ENCODE measurements at places on chromosomes 2 and 18.
A peak's percentile ranks its signal among the peaks of the same experiment; 100 is the strongest.

DNA sequence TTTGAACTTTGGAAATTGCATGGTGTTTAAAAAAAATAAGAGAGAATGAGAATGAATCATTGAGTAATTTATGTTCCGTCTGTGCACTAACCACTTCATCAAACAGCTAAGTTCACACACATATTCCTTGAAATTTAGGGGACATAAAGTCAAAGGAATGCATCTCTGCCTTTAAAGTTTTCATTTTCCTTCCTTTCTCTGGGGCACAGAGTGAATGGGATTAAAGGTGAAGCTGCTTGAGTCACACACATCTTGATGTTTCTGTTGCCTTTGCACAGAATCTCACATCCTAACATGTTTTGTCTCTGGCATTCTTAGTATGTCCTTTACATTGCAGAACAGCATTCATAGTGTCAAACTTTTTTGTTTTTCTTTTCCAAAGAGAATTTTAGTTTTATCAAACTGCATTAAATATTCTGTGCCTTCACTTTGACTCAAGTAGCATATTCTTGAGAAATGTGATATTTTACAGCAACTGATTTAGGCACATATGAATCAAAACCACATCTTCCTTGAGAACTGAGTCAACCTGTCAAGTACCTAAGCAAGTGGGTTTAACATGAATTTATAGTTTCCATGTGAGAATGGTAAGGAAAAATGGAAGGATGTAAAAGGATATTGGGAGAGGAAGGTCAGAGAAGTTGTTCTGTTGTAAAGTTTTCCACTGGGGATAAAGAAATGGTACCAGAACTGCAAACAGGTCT is 169.1 kb upstream of the THUMPD2 start:
- no peak for DNase-seq

- no peak for DNase-seq
These were observed 64.8 kb upstream of the ALKAL2 start for GRCh38 chr2:352696-353095.

DNA sequence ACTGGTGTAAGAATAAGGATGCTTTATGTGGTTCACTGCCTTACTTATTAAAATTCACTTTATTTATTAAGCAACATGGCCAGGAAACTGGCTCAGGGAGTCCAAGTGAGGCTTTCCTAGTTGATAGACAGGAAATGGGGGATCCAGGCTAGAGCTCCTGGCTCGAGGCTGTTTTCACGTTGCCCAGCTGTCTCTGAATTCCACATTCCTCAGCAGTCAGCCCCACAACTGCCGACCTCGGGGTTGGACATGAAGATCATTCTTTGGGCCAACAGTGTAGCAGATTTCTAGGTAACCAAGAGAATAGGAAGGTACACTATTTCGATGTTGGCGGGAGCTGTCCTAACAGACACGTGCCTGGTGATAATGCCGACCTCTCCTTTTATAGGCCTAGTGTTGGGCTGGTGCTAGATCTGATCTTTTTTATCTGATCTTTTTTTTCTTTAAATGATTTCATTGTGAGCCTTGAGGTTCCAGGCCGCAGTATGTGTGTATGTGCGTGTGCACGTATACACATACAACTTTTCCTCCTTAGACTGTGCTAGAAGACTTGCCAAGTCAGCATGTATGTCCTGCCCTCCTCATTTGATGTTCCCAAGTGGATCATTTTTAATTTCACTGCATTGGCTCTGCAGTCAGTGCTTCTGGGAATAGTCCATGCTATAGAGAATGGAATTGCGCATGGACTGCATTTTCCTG is 103.5 kb downstream of the CABLES1 start:
- no peak for DNase-seq

GRCh38 chr2:234680688-234681619 is 184.1 kb upstream of the ARL4C start:
- no peak for DNase-seq

GRCh38 chr2:163593982-163594381 is 141.8 kb downstream of the FIGN start:
- no peak for DNase-seq

DNA sequence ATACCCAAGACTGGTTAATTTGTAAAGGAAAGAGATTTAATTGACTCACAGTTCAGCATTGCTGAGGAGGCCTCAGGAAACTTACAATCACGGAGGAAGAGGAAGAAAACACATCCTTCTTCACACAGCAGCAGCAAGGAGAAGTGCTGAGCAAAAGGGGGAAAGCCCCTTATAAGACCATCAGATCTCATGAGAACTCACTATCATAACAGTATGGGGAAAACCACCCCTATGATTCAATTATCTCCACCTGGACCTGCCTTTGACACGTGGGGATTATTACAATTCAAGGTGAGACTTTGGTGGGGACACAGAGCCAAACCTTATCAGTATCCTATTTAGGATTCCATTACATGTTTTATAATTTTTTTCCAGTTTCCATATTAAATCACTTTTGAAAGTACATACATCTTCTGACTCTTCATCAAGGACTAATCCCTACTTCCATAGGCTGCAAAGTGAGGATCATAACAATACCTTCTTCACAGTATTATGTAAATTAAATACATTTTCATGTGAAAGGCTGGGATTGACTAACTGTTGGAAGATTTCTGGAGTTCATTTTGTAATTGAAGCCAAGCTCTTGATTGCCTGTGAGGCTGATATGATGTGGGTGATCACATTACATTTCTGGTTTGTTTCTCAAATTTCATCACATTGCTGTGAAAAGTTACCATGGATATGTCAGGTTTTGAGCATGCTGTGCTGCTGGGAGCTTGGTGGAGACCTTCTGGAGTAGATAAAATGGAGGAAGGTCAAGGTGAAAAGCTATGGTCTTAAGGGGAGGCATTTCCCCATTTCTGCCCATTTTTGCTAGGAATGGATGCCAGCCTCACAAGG is 31.7 kb upstream of the CERS6 start:
- no peak for DNase-seq

- DNase-seq: no peak
These were observed 456.7 kb downstream of the SOX11 start for GRCh38 chr2:6148882-6149281.

GRCh38 chr2:223937535-223937934 is 7.6 kb downstream of the WDFY1 start:
- no peak for DNase-seq

GRCh38 chr2:14454202-14454601 is 178.3 kb upstream of the LRATD1 start:
- DNase-seq: no peak

DNA sequence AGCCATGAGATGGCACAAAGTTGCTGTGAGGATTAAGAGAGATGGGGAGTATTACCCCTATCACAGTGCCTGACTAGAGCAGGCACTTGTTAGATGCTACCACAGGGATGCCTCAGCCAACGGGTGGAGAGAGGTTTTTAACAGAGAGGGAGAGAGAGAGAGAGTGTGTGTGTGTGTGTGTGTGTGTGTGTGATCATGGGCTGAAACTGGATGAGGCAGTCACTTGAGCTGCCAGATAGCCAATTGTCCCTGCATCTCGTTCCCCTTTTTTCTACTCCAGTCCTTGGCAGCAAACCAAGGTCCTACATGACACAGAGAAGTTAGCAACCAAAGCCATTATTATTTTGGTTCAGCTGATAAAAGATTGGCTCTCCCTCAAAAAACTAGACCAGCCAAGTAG is 3.0 kb downstream of the CD8A start:
- DNase-seq: no peak

GRCh38 chr18:55321265-55322177 is 266.5 kb downstream of the TCF4 start:
- DNase-seq: peak; percentile 5

GRCh38 chr2:29951576-29951975 is 30.2 kb upstream of the ALK start:
- no peak for DNase-seq

- no peak for DNase-seq
These were observed 555.7 kb downstream of the DSC3 start for GRCh38 chr18:30486856-30487255.

DNA sequence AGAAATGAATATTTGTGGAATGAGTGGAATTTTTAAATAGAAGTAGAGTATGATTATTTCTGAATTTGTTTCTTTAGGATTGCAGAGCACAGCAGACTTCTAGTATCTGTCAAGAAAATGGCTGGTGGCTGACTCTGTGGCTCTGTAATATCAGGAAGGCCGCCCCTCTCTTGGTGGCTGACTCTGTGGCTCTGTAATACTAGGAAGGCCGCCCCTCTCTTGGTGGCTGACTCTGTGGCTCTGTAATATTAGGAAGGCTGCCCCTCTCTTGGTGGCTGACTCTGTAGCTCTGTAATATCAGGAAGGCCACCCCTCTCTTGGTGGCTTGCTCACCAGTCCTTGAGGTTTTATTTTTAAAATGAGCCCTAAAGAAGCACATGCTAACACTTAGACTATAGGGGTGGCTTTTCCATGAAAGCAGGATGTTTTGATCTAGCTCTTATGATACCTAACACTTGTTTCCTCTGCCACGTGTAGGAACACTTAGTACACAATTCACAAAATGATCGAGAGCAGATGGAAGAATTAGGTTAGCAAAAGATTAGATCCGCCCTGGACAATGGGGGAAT is 85.1 kb upstream of the TTC39C start:
- no peak for DNase-seq

GRCh38 chr2:96838345-96839292 is 5.2 kb downstream of the ANKRD23 start:
- DNase-seq: no peak

GRCh38 chr2:239960929-239961661 is 64.0 kb downstream of the NDUFA10 start:
- DNase-seq: no peak

- DNase-seq: no peak
These were observed 9.5 kb downstream of the INPP1 start for GRCh38 chr2:190352668-190353536.

- DNase-seq: peak; percentile 70
These were observed 43.3 kb upstream of the PLB1 start for GRCh38 chr2:28452534-28453081.

- no peak for DNase-seq
These were observed 27.9 kb upstream of the HS6ST1 start for GRCh38 chr2:128346291-128347170.

Data from activated CD4-positive, alpha-beta T cell treated with anti-CD3 and anti-CD28 coated beads, Interleukin-2, amount 50 U/mL, for 24 hours (primary cell).